Left cardiac atrium (tissue), 4 donors: ENCODE measurements at places on chromosomes 16 and 17. TPM values are rescaled to one million over a fixed set of nuclear protein-coding genes. Genes with fewer than 3 reads are reported as not detected.

The ANKS3 gene
- 11.0 TPM for total RNA-seq

The KLHL10 gene
- total RNA-seq = 0.32 TPM

The EPX gene
- not detected for total RNA-seq

The TCAP gene
- 1,910 TPM for total RNA-seq

The TNP2 gene
- total RNA-seq = not detected

The CHST4 gene
- total RNA-seq = not detected

The NAGS gene
- 1.4 TPM for total RNA-seq

The EME1 gene
- 0.24 TPM for total RNA-seq

The CACNA1G gene
- total RNA-seq = 6.9 TPM

The CORO6 gene
- total RNA-seq = 82.1 TPM

The SLC13A2 gene
- not detected for total RNA-seq
